ENCODE measurements at places on chromosomes 16 and 17.

DNA sequence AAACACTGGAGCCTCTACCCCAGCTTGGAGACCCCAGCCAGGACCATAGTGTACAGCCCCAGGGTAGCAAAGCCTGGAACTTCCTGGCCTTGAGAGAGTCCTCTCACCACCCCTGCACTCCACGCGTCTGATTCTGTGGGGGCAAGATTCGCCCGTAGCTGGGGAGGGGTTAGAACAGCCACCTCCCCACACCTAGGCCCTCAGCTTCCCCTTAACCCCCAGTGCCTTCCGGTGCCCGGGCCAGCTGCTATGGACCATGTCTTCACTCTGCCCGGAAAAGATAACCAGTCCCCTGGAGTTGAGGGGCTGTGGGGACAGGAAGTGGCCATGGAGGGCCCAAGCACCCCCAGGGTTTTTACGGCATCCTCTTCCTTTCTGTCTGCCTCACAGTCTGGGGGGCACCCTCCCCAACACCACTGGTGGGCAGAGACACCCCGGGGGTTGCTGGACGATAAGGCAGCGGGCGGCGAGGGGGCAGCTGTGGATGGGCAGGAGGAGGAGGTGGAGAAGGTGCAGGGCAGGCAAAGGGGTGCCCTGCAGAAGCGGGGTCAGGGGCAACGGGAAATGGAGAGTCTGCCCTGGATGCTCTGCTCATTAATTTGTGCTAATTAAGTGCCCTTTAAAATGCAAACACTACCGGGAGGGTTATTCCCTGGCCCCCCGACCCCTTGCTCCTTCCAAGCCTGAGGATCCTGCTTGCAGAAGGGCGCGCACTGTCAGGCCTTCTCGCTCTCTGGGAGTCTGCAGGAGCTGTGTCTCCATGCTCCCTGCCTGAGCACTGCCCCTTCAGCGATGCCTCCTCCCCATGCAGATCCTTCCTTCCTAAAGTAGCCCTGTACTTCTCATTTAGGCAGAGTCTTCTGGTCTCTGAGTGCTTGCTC is 2.4 kb downstream of the PRSS27 start:
- DNase-seq: no peak

GRCh38 chr16:4667203-4667963 is 26.0 kb upstream of the NUDT16L1 start:
- DNase-seq: no peak

DNA sequence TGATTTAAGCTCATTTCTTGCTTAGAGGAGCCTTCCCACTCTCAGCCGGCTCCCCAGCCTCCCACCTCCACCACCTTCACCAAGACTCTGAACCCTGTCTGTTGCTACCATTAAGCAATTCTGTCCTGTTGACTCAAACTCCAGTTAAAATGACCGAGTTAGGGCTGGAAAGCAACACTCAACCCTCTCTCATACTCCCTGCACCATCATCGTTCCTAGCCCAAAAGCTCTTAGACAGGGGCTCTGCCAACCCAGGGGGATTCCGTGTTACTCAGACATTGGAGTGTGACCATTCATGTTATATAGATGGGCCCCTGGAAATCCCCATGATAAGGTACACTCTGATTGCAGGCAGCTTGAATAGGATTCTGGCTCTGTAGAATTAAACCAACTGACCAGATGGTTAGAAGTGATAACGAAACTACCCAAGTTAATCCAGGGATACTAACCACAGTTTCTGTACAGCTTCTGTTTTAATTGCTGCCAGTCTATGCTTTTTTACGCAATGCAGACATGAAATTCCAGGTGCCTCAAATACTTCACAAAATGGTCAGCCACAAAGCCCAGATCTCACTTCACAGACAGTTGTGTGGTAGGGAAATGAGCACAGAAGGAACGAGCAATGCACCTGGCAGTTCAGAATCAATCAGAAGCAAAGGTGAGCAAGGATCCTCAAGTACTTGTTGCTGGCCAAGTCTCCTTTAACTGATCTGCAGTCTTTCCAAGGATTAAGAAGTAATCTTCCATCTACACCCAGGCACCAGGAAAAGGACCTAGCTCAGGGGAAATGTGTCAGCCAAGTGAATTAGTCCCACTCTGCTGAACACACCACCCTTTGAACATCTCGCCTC is 2.1 kb downstream of the SSTR2 start:
- DNase-seq: no peak

DNA sequence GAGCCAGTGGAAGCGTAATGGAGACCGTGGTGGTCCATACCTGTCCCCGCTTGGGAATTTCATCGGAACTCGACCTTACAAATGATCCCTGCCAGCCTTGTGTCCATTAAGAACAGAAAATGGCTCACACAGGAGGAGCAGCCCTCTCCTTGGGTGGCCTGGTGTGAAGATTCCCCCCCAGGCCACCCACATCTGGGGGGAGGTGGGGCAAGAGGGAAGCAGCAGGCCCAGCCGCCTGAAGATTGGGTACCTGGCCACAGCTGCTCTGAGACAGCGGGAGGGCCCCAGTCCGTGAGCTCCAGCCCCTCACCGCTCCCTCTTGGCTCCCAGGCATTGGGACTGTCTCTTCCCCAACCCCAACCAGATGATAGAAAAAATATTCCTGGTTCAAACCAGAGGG is 277.8 kb upstream of the FOXF1 start:
- no peak for DNase-seq

DNA sequence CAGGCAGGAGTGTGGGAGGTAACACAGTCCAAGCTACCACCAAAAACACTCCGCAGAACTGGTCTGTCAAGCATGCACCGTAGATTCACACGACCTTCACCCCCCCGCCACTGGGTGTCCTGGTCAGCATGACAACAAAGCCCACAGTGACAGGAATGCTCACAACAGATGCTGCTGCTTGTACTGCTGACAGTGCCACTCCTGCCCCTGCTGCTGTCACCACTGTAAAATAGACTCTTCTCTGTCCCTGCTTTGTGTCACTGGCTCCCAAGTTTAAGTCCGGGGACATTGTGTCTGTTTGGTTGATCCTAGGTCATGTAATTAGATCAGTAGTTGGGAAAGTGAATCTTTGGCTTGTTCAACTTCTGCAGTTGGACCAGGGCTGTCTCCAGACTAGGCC is 7.0 kb upstream of the ODF4 start:
- peak; percentile 27 for DNase-seq

- no peak for DNase-seq
Observed at GRCh38 chr16:75309899-75310430, 58.5 kb upstream of the BCAR1 start.

DNA sequence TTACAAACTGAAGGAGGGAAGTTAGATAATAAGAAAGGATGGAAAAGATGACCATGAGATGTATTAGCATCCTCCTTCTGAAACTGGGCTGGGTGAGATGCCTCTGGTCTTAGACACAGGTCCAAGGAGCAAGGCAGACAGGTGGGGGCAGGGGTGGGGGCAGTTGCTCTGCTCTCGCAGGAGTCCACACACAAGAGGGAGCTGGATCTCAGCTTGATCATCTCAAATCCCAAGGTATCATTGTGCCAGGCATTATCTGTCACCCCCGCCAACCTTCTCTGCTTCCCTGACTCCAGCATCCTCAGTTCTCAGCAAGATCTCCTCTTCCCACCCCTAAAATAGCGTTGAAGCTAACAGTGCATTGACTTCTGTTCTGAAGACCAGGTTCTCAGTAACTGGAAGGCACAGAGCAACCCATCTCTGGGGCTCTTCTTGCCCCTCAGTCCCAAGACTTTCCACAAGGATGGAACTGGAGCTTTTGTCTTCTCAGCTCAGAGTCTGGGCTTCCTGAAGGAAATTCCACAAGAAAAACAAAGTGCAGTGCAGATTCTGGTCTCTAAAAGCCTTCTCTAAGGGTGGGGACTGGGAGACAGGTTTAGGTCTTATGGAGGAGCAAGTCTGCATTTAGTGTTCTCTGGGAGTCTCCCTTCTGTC is 1.6 kb downstream of the FLOT2 start:
- no peak for DNase-seq

- DNase-seq: no peak
Observed at GRCh38 chr16:2033057-2033908, 6.6 kb downstream of the NHERF2 start.

DNA sequence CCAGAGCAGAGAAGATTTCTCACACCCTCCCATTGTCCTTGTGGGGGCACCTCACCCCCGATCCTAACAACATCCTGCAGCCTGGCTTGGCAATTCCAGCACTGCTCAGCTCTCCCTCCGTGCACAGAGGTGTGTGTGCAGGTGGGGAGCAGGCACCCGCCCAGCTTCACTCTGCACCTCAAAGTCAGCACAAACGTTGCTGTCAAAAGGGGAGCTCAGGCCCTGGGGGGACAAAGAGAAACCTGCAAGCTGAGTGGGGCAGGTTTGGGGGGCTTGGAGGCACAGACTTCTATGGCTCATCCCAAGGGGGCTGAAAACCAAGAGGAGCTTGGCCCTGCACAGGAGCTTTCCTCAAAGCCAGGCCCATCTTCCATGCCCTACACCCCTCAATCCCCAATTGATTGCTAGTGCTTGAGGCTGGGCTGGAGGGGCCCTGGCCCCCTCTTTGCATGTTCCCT is 231.9 kb upstream of the TNRC6C start:
- DNase-seq: no peak

GRCh38 chr16:86245351-86245750 is 265.0 kb upstream of the FOXF1 start:
- no peak for DNase-seq

GRCh38 chr16:12219992-12220391 is 243.5 kb downstream of the SNX29 start:
- DNase-seq: no peak

DNA sequence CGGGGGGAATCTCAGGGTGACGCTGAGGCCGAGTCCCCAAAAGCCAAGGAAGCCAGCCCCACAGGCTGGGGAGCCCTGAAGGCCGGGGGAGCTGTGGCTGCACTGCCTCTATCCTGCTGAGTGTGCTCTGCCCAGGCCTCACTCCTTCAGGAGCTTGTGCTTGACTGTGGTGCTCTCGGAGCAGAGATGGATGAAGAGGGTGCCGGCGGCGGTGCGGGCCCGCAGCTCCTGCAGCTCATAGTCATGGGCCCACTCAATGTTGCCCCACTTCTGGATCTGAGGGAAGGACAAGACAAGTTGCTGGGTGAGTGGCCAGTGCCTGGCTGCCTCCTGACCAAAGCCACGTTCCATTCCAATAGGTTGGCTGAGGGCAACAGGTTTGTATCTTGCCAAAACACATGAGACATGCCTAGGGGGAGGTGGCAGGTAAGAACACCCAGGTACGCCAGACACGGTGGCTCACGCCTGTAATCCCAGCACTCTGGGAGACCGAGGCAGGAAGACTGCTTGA is 20.5 kb downstream of the ATPAF2 start:
- no peak for DNase-seq

- no peak for DNase-seq
Observed at GRCh38 chr17:47204722-47205418, 4.3 kb upstream of the MYL4 start.

- DNase-seq: no peak
Observed at GRCh38 chr16:24852281-24852721, 6.5 kb downstream of the SLC5A11 start.

DNA sequence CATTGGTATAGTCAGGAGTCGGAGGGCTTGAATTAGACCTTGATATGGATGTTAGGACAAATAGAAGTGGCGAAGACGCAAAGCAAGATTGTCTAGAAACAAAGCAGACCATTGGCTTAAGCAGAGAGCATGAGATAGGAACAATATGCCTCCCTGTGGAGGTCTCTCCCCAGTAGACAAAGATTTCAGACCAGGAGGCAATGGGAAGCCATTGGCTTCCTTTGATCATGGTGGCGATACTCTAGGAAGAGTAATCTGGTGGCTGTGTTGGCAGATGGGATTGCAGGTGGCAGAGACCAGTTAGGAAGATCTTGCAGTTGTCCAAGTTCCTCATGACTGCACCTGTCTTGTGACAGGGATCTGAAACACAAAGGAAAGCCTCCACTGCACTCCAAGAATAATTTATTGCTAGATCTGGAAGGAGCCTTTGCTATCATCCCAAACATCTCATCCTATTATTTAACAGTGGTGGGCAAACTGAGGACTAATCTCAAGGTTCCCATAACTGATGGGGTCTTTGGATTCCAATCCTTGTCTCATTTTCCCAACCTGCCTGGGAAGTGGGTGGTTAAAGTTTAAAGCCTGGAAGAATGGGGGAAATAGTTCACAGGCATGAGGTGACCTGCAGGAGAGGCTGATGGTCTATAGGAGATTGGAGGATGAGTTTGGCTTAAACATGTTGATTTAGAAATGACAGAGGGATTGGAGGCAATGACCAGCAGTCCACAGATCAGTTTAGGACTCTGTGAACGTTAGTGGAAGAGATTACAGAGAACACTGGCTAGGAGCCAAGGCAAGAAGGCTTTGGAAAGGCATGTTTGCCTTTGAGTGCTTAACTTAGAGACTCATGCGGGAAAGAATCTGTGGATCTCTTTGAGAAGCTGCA is 37.0 kb downstream of the HLF start:
- no peak for DNase-seq

- DNase-seq: no peak
Observed at GRCh38 chr17:75910699-75911098, 6.0 kb upstream of the MRPL38 start.

- no peak for DNase-seq
Observed at GRCh38 chr17:4003501-4004421, 39.5 kb upstream of the ATP2A3 start.

- DNase-seq: no peak
Observed at GRCh38 chr17:14471052-14471451, 170.2 kb downstream of the HS3ST3B1 start.

DNA sequence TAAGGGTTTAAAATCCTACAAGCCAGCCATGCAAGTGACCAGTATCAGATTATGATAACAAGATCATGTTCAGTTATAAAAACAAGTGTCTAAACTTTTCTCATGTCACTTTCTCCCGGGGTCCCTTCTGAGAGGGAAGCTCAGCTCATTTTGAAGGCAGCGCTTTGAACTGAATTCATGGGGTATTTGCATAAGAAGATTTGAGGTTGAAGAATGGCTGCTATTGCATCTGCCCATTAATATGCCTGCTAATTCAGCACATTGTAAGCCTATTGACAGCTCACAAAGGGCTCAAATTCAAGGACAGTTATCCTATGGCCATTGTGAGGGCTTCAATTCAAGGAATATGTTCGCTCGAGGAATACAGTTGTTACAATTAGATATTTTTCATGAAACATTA is 290.2 kb upstream of the IRX3 start:
- DNase-seq: no peak

GRCh38 chr16:67653789-67654402 is 6.2 kb downstream of the ACD start:
- DNase-seq: no peak

DNA sequence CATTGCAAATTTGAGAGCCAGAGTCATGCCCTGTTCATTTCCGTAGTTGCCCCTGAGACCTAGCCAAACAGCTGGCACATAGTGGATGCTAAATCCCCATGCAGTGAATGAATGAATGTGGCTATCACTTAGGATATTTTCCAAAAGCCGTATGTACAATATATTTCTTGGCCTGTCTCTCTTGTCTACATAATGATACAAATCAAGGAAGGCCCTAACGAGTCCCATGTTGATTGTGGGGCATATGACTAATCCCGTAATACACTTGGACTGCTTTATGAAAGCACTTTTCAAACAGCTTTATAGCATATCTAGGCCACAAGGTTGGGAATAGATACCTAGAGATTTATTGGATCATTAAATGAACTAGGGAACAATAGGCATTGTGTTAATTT is 478.0 kb downstream of the SLC39A11 start:
- DNase-seq: no peak

GRCh38 chr17:72976971-72977770 is 115.3 kb downstream of the SLC39A11 start:
- no peak for DNase-seq
